ENCODE measurements at places on chromosomes 7 and 10. TPM values are rescaled to one million over a fixed set of nuclear protein-coding genes. Genes with fewer than 3 reads are reported as not detected.

DNA sequence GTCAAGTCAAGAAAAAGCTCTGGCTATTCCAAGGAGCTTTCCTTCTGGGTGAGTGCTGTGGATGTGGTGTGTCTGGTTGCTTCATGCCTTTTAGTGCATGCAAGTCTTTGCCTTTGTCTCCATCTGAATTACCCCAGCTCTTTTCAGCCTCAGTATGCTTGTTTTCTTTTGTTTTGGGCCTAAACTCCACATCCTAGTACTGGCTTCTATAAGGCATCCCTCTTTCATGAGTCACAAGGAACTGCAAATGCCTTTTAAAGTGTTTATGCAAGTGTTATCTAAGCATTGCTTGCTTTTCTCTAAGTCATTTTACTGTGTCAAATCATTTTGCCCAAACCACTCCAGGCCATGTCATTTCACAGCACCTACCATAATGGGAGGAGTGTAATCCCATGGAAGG is 132.1 kb downstream of the PLCE1 start:
- H3K36me3 ChIP-seq = no peaks in the 10 kb centered on the region
- H3K4me1 ChIP-seq = no peaks in the 10 kb centered on the region
- H3K27ac ChIP-seq = no peak overlapping the region
- no peaks in the 10 kb centered on the region for H3K27me3 ChIP-seq
- H3K4me3 ChIP-seq = no peak overlapping the region
- DNase-seq = no peak

The PKD2L1 gene
- total RNA-seq = not detected

- H3K4me3 ChIP-seq = no peak overlapping the region
- peaks cover 4% of the 10 kb centered on the region for H3K36me3 ChIP-seq
- H3K27ac ChIP-seq = no peak overlapping the region
- no peaks in the 10 kb centered on the region for H3K4me1 ChIP-seq
- no peak for DNase-seq
These were observed 141.2 kb downstream of the MLLT10 start for GRCh38 chr10:21675157-21675796.

DNA sequence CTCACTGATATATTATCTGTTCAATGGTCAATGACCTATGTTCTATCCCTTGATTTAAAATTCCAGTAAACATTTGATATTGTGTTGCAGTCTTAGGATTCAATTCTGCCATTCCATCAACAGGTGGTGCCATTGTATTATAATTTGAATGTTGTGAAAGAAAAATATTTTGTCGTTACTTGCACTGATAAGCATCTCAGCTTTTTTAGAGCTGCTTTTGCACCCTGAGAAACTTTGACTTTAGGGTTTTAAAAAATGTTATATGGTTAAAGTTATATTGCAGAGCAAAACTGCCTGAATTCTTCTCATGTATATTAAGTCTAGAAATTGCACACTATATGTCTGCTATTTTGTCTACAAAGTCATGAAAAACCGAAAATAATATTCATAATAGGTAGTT is 18.8 kb upstream of the MINDY3 start:
- H3K4me1 ChIP-seq = no peaks in the 10 kb centered on the region
- H3K27me3 ChIP-seq = peaks cover 4% of the 10 kb centered on the region
- H3K36me3 ChIP-seq = no peaks in the 10 kb centered on the region

The SFRP5 gene
- total RNA-seq = not detected

DNA sequence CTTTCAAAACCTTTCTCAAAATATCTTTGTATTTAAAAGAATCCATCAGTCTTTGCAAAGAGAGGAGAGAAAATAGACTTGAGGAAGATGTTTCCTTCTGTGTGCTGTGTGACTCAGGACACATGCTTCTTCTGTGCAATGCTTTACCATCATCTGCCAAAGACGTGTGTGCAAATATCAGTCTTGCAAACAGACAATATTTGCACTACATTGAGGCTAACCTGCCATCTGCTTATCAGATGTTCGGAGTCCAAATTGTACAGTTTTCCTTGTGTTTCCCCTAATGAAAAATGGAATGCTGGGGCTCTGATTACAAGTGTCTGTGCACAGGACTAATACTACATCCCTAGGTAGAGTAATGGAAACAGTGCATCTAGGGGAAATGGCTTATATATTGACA is 353.1 kb upstream of the LRRTM3 start:
- no peaks in the 10 kb centered on the region for H3K36me3 ChIP-seq
- no peak overlapping the region for H3K27ac ChIP-seq
- no peak overlapping the region for H3K4me3 ChIP-seq
- DNase-seq = no peak

- H3K4me3 ChIP-seq = no peak overlapping the region
- H3K4me1 ChIP-seq = no peaks in the 10 kb centered on the region
- H3K27ac ChIP-seq = no peak overlapping the region
- H3K36me3 ChIP-seq = no peaks in the 10 kb centered on the region
These were observed 406.6 kb downstream of the HTR7 start for GRCh38 chr10:90451283-90451682.

DNA sequence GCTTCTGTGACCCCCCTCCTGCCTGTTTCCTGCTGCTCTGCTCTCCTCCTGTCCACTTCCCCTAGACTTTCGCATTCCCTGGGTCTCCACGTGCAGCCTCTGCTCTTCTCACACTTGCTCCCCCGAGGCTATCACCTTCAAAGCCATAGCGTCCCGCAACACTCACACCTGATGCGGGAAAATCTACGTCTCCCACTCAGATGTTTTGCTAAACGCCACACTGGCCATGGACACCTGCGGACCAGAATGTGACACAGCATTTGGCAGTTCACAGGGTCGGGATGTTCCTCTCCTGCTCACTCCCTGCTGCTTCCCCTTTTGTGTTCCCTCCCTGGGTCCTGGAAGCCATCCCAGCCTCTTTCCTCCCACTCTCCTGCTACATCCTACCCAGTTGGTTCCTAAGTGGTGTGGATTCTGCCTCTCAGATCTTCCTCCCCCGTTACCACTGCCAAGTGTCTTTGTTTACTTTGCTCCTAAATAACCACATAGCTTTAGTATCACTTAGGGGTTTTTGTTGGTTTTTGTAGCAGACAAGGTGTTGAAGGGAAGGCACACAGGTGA is 33.7 kb upstream of the RBM33 start:
- no peaks in the 10 kb centered on the region for H3K4me1 ChIP-seq
- no peak overlapping the region for H3K4me3 ChIP-seq
- H3K27ac ChIP-seq = no peak overlapping the region
- DNase-seq = no peak

DNA sequence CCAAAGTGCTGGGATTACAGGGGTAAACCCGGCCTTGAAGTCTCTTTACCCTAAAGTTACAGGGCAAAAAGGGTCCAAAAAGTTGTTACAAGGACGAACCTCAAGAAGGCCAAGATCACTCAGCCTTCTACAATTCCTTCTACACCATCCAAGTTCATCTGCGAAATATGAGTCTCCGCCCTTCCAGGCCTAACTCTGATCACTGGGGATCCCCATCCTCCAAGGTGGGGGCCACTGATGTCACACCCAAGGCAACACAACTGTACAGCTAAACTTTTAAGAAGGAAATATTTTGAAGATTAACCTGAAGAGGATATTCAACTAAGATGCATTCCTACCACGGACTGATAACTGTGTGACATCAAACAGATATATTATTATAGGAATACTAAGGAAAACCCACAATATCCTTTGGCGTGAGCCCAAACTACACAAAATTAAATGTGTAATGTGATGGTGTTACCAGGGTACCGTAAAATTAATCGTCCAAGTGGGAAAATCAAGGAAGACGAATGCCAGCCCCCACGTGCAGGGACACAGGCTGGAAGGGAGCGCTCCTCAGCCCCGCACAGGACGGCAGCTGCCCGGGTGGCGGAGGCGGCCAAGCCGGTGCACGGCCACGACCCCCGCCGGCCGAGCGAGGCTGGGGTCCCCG is 1.0 kb downstream of the PAXIP1 start:
- H3K4me1 ChIP-seq = peaks cover 16% of the 10 kb centered on the region
- H3K4me3 ChIP-seq = peak overlapping the region; percentile 36
- H3K36me3 ChIP-seq = peaks cover 5% of the 10 kb centered on the region
- peak; percentile 59 for DNase-seq

The GPR158 gene
- not detected for total RNA-seq

DNA sequence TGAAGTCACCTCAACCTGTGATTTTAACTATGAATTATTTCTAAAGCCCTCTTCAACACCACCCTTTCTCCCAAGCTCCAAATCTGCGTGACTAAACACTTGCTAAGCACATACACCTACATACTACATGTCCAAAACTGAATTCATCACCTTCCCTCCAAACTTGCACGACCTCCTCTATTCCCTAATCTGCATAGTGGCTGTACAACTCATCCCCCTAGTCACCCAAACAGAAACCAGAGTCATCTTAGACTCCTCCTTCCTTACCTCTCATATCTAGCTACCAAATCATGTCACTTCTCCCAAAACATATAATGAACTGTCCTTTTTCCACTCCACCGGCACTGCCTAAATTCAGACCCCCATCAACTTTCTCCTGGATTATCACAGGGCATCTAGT is 16.2 kb downstream of the ARHGAP21 start:
- no peak overlapping the region for H3K4me3 ChIP-seq
- peaks cover 11% of the 10 kb centered on the region for H3K4me1 ChIP-seq
- H3K36me3 ChIP-seq = no peaks in the 10 kb centered on the region
- no peak overlapping the region for H3K27ac ChIP-seq
- DNase-seq = no peak

The KLLN gene
- total RNA-seq = 1.1 TPM
